ENCODE measurements at places on chromosomes 13 and 19.

DNA sequence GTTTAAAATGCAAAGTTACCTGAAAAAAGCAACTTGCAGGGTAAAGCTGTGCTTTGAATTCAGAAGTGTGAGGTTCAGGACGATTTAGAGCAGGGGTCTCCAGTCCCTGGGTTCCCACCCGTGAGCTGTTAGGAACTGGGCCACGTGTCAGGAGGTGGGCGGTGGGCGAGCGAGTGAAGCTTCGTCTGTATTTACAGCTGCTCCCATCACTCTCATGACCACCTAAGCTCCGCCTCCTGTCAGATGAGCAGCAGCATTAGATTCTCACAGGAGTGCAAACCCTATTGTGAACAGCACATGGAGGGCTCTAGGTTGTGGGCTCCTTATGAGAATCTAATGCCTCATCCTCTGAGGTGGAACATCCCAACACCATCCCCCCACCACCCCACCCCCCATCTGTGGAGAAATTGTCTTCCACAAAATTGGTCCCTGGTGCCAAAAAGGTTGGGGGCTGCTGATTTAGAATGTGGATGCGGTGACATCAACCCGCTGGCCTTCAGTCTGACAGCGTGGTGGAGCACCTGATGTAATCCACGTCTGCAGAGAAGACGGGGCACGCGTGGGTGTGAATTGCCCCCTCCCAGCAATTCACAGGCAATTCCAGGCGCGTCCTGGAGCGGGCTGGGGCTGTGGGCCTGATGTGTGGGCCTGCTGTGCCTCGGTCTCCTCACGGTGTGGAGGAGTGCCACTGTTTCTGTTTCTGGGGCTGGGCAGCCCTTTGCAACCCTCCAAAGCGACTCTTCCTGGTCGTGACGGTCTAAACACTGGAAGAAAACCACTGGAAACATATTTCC, 214.0 kb upstream of the SOX1 start:
- DNase-seq = no peak

DNA sequence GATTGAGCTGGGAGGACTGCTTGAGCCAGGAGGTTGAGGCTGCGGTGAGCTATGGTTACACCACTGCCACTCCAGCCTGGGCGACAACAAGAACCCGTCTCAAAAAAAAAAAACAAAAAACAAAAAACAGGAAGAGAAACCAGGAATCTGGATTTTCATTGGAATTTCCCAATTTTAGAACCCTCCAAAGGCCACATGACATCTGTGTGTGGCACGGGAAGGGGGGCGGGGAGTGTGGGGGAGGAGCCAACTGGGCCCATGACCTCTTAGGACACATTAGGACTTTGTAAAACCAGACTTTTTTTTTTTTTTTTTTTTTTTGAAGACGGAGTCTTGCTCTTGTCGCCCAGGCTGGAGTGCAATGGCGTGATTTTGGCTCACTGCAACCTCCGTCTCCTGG, 21.2 kb upstream of the MYDGF start:
- DNase-seq = no peak

DNA sequence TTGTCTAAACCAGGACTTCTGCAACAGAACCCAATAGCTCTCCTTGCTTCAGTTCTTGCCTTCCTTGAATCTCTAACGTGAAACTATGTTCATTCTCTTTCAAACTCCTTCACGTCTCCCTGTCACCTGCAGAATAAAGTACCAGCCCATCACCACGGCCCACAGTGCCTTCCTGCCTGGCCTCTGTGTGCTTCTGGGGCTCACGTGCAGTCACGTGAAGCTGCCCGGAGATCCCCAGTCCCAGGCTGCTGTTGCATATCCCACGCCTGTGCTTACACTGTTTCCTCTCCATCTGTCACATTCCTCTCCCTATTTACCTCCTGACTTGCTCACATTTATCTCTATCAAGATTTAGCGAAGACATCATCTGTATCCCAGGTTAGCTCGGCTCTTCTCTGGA, 102.8 kb downstream of the STARD13 start:
- DNase-seq = no peak

- DNase-seq = no peak
These were observed 172.9 kb upstream of the UBL3 start for GRCh38 chr13:30023196-30023895.

DNA sequence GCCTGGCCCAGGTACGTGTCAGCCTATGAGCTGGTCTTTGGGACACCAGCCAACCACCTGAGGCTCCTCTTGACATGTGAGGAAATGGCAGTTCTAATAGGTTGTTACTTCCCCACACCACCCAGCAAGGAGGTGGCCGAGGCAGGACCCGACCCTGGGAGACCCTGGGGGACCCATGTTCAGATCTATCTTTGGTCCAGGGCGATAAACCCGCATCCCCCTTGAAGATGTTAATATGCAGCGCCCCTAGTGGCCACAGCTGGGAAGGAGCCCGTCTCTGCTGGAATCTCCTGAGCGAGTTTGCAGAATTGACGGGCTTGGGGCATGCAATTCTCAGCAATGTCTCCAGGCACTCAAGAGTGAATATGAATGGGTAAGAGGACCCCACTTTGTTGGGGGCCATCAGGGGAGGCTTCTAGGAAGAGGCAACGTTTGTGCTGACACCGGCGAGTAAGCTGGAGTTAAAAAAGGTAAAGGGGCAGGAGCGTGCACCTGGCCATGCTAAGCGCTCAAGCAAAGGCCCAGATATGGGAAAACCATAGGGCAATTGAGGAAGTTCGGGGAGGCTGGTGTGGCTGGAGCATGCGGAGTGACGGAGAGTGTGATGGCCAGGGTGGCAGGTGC, 1.5 kb upstream of the MYO1F start:
- peak; percentile 81 for DNase-seq

- DNase-seq = no peak
These were observed 52.1 kb downstream of the SERTM1 start for GRCh38 chr13:36725936-36726335.

DNA sequence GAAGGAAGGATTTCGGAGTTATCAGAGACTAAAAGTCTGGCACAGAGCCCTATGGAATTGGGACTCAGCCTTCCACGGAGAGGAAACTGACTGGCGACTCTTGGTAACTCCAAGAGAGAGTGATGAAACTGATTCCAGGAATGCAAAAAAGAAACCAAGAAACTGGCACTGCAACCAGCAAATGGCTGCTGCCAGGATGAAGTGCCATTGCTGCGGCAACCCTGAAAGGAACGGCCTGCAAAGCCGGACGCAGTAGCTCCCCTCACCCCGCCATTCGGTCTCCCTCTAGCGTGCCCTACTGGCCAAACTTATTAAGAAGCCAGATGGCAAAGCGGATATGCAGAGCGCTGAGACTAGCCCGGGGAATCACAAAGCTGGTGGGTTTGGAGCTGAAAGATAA, 236.0 kb downstream of the PCDH9 start:
- no peak for DNase-seq

GRCh38 chr13:38473305-38473704, 123.7 kb downstream of the UFM1 start:
- DNase-seq = no peak

- DNase-seq = no peak
These were observed 11.9 kb upstream of the DHRS12 start for GRCh38 chr13:51815848-51816247.

GRCh38 chr13:53012707-53013106, 15.9 kb upstream of the OLFM4 start:
- DNase-seq = no peak

DNA sequence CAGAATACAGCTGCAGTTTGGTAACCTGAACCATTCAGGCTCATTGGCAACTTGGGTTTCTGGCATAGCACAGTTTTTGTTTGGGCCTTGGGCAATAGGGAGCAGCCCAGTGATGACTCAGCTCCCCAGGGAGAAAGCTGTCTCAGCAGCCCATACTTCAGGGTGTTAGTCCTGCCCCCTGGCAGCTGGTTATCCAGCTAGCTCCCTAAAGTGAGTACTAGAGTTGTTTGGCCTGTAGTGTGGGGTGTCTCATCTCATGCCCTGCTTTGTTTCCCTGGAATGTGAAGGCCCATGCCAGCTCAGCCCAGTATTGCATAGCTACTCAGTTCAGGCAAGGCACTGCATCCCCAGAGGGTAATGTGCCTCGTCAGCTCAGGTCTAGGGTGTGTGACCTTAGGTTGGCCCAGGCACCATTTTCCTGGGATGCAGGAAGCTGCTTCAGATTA, 18.2 kb upstream of the ZNF543 start:
- DNase-seq = no peak

GRCh38 chr19:10517760-10518443, 655 bp upstream of the S1PR5 start:
- no peak for DNase-seq

- no peak for DNase-seq
These were observed 1.8 kb downstream of the RABAC1 start for GRCh38 chr19:41957161-41957837.

GRCh38 chr19:35752746-35753350, 4.0 kb downstream of the HSPB6 start:
- no peak for DNase-seq

DNA sequence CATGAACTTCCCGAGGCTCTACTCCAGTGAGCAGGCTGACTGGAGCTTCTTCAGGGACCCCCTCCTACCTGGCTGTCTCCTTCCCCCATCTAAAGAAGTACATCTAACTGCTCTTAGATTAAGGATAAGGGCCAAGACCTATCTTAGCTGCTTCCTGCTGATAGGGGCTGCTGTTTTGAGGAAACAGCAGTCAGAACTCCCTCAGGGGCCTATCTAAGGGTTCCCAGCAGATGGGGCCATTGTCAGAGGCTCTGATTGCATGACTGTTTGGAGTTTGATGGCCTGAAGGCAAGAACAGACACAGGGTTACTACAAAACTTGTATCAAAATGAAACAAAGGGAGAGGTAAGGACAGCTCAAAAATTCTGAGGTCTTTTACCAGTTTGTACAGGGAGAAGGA, 2636.9 kb upstream of the PCDH20 start:
- no peak for DNase-seq

DNA sequence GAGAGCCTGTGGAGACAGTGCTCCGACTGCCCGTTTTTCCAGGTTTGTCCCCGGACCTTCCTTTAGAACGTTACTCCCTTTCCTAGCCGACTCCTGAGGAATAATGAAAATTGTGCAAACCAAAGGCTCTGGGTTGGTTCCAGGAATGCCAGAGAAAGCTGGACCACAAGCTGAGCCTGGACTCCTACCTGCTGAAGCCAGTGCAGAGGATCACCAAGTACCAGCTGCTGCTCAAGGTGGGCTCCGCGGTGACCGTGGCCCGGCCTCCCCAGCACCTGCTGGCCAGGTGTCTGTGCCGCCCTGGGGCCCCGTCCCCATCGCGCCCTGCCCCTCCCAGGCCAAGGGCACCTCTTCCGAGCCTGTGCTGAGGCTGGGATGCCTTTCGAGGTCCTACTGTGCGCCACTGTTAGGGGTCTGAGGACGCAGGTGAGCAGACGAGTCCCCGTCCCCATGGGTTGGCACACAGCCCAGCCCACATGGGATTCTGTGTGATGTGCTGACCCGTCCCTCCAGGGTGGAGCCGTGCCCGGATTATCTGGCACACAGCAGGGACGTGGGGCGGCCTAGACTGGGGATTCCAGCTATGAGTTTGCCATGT, 20.5 kb upstream of the F7 start:
- DNase-seq = no peak

- DNase-seq = no peak
These were observed 57.6 kb downstream of the MICU2 start for GRCh38 chr13:21546372-21546771.

GRCh38 chr13:47696674-47697073, 304.4 kb downstream of the SUCLA2 start:
- DNase-seq = no peak

DNA sequence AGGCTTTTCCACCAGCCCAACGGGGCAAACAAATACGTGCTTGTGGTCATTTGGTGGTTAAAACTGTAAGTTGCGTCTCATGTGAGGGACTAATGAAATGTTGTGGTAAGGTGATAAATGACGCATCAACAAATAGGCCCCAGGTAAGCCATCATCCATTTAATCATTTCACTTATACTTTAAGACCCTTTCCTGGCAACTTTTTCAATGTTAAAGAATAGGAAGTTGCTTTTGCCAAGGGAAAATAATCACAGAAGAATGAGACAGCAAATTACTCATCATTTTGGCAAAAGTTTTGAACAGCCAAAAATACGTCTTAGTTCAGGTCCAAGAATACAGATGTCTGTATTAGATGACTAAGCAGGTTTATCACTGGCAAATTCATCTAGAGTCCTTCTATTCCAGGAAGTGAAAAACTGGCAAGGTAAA, 660.4 kb downstream of the SLITRK1 start:
- DNase-seq = no peak

GRCh38 chr13:43244481-43244880, 221.1 kb downstream of the DNAJC15 start:
- no peak for DNase-seq

- DNase-seq = no peak
These were observed 4.8 kb upstream of the DAPK3 start for GRCh38 chr19:3975637-3976087.

- no peak for DNase-seq
These were observed 9.4 kb upstream of the SLC7A9 start for GRCh38 chr19:32878988-32879387.

GRCh38 chr13:37597477-37598025, 1.0 kb downstream of the POSTN start:
- DNase-seq = no peak

DNA sequence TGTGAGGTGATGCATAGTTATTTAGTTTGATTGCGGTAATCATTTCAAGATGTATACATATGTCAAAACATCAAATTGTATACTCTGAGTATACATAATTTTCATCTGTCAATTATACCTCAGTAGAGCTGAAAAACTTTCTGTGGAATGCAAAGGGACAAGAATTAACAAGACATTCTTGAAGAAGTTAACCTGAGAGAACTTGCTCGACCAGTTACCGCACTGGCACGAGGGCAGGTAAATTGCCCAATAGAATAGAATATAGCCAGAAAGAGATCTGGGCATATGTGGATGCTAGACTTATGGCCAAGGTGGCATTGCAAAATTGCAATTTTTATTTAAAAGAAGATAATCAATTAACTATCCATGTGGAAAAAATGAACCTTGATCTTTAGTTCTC, 42.3 kb upstream of the GJB6 start:
- no peak for DNase-seq

DNA sequence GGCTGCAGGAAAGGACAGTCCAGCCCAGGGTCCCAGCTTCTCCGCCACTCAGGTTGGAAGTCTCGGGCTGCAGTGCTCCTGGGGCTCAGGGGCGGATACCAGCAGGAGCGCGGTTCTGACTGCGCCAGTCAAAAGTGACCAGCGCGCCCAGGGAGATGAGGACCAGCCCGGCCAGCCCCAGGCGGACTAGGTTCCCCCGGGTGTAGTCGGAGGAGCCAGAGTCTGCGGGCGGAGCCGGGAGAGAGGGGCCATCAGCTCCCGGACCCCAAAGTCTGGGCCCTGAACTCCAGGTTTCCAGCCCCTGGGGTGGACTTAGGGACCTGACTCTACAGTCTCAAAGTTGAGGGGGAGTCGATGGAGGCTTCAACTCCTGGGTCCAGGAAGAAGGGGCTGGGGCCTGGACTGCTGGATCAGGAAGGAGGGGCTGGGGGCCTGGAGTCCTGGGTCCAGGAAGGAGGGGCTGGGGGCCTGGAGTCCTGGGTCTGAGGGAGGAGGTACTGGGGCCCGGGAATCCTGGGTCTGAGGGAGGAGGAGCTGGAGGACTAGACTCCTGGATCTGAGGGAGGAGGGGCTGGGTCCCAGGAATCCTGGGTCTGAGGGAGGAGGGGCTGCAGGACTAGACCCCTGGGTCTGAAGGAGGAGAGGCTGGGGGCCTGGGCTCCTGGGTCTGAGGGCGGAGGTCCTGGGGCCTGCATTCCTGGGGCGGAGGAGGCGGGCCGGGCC, 5.3 kb downstream of the OSCAR start:
- no peak for DNase-seq

All from activated gamma-delta T cell treated with anti-CD3 and anti-CD28 coated beads, Interleukin-2, amount 50 U/mL, for 16 hours (primary cell).